Stimulated activated CD8-positive, alpha-beta memory T cell treated with anti-CD3 and anti-CD28 coated beads, Interleukin-2, amount 100 ng/mL, for 1 hour (primary cell): ENCODE measurements at places on chromosomes 1 and 21.

- no peak for DNase-seq
Observed at GRCh38 chr1:22056936-22057335, 4.4 kb downstream of the CDC42 start.

DNA sequence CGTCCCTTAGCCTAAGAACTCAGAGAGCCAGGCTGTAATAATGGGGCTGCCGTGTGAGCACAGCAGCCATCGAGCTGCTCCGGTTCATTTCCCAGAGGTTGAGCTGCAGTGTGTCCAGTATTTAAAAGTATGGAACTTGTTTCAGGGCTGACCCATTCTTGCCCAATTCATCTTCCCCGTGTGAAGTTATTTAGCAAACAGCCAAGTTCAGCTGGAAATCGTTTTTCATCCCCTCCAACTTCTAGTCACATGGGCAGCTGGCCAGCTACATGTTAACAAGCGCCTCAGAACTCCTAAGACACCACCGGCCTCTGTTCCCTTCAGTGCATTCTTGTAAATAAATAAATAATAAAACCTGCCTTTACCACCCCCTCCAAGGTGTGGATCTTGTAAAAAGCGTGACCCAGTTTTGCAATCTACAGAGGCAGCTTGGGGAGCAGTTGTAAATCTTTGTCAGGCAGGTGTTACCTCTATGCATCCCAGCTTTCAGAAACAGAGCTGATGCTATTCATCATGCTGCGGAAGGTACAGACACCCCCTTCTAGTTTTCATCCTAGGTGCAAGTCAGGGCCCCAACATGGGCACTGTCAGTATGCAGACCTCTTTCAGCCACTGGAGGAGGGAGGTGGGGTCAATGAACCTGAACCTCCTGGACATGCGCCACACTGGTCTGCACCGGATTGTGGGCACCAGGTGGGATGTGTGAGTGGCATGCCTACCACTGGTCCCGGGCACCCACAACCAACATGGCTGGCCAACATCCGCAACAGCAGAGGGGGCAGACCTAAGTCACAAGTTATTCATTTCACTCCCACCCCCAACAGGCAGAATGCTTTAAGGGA lies 18.7 kb upstream of the KNCN start:
- no peak for DNase-seq

DNA sequence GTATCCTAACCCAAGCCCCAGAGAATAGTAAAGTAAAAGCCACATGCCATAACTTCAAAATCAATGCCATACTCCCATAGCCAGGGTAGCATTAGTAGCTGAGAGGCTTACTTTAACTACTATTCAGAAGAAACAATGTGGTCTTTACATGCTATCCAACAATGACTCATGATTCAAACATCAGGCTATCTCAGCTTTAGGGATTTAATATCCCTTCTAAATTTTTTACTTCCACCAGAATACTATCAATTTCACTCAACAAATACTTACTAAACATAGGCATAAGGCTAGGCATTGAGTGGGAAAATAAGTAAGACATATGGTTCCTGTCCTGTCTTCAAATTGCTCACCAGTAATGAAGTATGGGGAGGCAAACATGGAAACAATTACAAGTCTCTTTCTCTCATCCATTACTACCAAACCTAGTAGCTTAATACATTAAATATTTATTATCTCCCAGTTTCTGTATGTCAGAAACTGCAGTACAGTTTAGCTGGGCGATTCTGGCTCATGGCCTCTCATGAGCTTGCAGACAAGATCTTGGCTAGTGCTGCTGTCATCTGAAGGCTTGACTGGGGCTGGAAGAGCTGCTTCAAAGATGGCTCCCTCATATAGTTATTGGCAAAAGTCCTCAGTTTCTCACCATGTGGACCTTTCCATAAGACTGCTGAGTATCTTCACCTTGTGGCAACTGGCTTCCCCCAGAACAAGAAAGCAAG lies 30.7 kb downstream of the EVI5 start:
- no peak for DNase-seq

DNA sequence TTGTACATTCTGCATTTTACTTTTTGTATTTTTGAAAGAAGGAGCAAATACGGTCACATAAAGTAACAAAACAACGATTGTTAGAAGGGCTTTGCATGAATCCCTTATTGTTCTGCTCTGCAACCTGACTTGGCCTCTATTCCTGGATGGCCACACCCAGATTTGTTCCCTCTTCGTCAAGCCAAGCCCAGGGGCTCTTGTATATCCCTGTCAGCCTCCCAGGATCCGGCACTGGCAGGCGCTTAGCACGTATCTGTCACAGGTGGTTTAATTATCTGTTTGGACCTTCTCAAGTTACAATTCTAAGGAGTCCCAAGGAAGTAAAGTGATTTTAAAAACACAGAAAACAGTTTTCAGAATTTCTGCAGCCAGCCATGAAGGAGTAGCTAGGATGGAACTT lies 28.0 kb downstream of the CRYAA start:
- DNase-seq = no peak

DNA sequence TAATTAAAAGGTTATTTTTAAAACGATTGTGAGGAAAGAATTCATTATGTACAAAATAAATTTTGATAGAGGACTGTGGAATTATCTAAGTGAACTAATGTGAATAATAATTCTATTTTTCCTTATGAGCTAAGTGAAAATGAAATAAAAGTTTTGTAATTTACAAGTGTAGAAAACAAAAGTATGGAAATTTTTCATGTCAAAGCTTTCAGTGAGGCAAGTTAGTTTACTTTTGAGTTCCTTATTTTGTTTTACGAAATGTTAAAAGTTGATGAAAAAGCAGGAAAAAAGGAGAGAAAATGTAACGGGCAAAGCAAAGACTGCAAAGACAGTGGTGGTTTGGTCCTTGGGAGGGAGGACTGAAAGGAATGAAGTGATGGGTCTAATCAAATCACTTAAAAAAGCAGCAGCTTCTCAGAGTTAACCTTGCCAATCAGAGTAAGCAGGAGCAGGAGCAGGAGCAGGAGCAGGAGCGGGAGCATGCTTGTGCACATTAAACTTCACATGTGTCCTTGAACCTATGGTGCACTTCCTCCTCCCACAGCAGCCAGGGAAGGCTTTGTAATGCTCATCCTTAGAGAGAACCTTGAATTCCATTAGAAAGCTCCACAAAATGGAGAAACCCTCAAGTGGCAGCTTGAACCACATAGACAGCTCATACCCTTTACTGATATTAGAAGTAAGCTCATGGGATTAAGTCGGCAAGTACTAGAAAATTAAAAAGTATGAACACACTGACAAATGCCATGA lies 133.4 kb downstream of the LHX4 start:
- DNase-seq = no peak

DNA sequence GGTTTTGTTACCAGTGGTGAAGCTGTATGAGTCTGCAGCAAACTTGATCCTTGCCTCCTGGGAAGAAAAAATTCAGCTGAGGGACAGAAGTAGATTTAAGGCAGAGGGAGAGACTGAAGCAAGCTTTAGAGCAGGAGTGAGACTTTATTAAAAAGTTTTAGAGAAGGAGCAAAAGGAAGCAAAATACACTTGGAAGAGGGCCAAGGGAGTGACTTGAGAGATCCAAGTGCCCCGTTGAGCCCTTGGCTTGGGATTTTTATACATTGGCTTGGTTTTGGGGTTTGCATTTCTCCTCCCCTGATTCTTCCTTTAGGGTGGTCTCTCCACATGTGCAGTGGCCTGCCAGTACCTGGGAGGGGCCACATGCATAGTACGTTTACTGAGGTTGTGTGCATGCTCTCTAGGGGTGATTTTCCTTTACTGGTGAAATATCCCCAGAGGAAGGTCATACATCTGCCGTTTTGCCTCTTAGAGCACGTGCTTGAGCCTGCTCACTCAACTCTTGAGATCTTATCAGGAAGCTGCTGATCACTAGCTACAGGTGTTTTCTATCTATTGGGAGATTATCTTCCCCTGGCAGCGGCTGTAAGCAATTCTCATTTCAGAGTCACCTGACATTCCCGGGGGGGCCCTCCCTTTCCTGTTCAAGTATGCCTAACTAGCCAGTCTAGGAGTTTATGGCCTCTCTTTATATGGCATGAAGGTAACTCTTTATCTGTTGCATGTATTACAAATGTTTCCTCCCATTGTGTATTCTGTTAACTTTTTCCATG lies 20.3 kb downstream of the FASLG start:
- DNase-seq = no peak

- DNase-seq = no peak
Observed at GRCh38 chr1:110570307-110570706, 35.9 kb downstream of the KCNA2 start.

DNA sequence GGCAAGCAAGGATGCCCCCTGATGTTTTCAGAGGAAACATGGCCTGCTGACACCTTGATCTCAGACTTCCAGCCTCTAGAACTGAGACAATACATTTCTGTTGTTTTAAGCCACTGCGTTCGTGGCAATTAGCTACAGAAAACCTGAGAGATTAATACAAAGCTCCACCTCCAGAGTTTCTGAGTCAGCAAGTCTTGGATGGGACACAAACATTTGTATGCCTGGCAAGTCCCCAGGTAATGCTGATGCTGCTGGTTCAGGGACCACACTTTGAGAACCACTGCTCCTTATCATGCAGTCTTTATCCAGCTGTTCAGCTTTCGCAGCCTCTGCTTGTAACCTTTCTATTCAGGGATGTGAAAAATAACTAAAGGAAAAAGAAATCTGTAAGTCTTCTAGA lies 565.7 kb upstream of the PLXNA2 start:
- DNase-seq = no peak

DNA sequence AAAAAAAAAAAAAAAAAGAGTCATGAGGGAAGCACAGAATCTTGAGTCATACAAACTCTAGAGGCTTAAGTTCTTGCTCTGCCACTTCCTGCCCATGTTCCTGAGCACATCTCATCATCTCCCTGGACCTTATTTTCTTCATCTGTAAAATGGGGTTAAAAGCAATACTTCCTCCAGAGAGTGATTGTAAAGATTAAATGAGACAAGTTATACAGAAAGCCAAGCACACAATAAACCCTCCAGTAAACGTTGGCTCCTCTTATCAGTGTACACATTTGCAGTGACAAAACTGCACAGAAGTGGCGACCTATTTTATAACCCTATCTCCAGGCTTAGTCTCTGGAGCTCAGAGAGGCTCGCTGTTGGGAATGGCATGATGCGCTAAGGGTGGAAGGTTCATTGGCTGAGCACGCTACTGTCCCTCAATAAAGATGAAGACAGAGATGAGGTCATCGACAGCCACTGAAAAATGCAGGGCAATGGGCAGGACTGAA lies 82.1 kb downstream of the RRAGC start:
- no peak for DNase-seq

GRCh38 chr1:241356519-241357365 lies at the start of gene RGS7:
Gene RGS7 (minus strand): TSS chr1:241357205.
- no peak for DNase-seq

DNA sequence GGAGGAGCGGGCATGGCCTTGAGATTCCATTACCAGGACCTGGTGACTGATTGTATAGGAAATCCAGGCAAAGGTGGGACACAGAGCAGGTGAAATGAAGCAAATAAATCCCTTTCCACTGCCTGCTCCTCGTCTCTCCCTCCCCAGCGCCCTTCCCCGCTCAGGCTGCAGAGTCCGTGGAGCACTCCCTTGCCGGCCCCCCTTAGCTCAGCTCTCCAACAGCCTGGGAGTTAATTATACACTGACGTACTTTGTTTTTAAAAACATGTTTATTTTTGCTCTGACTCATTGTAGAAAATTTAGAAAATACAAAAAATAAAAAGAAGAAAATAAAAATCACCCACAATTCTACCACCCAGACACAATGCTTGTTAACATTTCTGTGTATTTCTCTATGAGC lies 61.7 kb downstream of the LGR6 start:
- DNase-seq = no peak

DNA sequence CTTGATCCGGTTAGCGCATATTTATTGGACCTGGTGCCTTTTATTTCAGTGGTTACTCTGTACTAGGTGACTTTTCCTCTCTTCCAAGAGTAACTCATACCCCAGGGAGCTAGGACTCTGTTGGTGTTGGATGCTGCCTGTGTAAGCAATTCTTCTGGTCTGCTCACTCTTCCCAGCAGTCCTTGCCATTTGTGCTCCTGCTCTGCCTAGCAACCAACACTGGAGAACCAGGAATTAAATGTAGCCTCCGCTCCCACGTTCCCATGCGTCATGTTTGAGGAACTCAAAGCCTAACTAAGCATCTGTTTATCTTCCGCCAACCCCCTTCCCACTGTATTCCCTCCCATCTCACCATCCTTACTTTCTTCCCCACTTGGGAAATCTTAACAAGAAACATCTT lies 65.7 kb upstream of the RAVER2 start:
- DNase-seq = no peak

- DNase-seq = peak; percentile 79
Observed at GRCh38 chr1:32273391-32274208, 18.3 kb upstream of the HDAC1 start.

DNA sequence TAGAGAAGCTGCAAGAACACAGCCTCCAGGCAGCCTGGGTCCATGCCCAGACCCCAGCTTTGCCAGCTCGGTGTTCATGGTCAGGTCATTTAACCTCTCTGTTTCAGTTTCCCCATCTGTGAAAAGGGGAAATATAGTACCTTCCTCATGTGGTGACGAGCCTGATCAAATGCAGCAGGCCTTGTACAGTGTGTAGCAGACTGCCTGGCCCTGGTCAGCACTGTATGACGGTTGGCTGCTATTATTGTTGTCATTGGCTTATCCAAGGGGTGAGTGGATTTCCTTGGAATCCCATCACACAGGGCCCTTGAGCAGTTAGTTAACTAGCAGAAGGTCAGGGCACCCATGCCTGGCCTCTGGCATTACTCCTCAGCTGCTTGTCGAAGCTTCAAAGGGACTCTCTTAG lies 6.6 kb upstream of the TMEM51 start:
- no peak for DNase-seq

- no peak for DNase-seq
Observed at GRCh38 chr1:202162047-202162417, 1.6 kb upstream of the PTPN7 start.

DNA sequence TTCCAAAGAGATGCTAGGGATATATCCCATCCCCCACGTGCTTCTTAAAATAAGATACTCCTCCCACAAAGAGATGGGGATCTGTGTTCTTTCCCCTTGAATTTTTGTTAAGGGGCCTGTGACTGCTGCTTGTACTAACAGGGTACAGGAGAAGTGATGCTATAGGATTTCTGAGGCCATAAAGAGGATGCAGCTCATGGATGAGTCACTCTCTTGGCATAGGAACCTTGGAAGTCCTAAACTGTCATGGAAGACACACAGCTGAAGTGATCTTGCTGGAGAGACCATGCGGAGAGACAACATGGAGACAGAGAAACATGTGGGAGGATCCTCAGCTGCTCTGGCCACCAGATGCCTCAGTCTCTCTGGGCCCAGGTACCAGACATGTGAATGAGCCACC lies 157.2 kb downstream of the S1PR1 start:
- no peak for DNase-seq

DNA sequence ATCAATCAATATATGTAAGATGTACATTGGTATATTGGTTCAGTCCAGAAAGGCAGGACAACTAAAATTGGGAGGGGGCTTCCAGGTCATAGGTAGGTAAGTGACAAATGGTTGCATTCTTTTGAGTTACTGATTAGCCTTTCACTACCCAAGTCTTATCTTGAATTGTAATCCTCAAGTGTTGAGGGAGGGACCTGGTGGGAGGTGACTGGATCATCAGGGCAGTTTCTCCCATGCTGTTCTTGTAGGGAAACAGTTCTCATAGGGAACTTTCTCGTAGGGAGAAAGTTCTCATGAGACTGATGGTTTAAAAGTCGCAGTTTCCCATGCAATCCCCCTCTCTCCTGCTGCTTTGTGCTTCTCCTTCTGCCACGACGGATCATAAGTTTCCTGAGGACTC lies 809.2 kb downstream of the KCNT2 start:
- no peak for DNase-seq
